ENCODE measurements at places on chromosomes 5 and 9.

GRCh38 chr5:142481410-142481809 lies 156.6 kb upstream of the SPRY4 start:
- DNase-seq, result no peak

GRCh38 chr9:34443533-34443932 lies 14.8 kb downstream of the FAM219A start:
- DNase-seq, result no peak

GRCh38 chr9:36150574-36151315 lies 14.2 kb downstream of the GLIPR2 start:
- no peak for DNase-seq

- no peak for DNase-seq
Measured at GRCh38 chr5:74337984-74338310, 302.6 kb downstream of the ENC1 start.

DNA sequence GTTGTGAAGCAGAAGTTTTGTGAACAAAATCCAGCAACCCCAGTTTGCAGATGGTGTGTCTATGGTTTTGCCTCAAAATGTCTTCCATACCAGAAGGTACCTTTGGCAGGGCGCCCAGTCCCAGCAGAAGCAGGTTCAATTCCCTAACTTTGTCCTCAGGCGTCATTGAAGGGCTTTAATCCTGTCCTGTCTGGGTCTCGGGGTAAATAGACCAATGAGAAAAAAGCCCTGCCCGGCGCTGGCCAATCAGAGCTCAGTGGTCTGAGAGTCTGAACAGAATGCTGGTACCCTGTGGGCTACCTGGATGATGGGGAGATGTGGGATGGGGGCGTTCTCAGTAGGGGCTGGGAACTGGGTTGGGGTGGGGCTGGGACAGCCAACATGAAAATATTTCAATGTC lies 6.2 kb upstream of the ST6GALNAC4 start:
- DNase-seq, result no peak

DNA sequence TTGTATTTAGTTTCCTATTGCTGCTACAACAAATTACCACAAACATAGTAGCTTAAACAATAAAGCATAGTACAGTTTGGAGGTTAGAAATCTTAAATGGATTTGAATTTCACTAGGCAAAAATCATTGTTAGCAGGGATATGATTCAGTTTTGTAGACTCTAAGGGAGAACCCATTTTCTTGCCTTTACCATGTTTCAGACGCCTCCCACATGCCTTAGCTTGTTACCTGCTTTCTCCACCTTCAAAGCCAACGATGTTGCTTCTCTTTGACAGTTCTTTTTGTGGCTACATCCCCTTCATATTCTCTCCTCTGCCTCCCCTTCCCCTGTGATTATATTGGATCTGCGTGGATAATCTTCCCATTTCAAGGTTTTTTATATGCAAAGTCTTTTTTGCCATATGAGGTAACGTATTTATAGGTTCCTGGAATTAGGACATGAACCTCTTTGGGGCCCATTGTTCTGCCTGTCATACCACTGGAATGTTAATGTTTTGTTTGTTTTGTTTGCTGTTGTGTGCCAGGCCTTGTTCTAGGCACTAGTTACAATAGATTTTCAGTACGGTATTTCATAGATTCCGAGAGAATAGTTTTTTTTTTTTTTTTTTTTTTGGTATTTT lies 54.1 kb downstream of the UHRF2 start:
- DNase-seq, result no peak

DNA sequence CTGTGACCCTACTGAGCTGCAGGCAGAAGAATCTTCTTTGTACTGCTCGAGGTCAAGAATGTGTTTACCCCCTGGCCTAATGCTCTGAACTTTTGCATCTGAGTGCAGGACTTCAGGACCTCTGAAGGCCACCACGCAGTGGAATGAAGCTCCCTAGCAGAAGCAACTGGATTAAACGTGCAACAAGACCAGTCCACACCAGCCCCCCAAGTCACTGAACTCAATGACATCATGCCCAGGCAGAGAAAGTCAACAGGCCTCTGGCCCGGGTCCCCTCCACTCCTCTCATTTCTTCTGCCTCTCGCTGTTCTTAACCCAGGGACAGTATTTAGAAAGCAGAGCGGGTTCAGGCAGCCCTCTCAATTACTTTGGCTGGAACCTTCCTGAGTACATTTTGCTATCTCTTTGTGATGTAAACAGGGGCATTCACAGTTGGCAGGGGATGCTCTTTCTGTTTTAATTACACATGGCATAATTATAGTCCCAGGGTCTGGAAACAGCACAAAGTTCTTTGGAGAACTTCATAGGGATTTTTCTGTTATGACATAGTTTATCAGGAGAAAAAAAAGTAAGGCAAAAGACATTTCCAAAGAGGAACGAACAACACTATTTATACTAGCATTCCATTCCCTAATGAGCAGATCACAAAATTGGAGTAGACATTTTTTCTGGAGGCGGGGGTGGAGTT lies 108.2 kb upstream of the SPATA31D4 start:
- DNase-seq, result no peak

DNA sequence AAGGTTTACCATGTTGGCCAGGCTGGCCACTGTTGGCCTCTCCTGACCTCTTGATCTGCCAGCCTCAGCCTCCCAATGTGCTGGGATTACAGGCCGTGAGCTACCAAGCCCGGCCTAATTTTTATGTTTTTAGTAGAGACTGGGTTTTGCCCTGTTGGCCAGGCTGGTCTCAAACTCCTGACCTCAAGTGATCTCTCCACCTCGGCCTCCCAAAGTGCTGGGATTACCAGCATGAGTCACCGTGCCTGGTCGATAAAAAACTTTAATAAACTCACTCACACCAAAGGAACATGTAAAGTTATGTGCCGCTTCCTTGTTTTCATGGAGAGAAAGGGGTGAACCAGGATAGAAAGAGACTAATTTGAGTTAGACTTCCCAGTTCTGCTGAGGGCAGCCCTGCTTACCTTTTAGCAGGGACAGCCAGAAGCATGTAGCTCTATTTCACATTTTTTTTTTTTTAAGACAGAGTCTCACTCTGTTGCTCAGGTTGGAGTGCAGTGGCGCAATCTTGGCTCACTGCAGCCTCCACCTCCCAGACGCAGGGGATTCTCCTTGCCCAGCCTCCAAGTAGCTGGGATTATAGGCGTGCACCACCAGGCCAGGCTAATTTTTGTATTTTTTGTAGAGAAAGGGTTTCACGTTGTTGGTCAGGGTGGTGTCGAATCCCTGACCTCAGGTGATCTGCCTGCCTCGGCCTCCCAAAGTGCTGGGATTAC lies 11.4 kb upstream of the HAUS6 start:
- DNase-seq, result no peak

DNA sequence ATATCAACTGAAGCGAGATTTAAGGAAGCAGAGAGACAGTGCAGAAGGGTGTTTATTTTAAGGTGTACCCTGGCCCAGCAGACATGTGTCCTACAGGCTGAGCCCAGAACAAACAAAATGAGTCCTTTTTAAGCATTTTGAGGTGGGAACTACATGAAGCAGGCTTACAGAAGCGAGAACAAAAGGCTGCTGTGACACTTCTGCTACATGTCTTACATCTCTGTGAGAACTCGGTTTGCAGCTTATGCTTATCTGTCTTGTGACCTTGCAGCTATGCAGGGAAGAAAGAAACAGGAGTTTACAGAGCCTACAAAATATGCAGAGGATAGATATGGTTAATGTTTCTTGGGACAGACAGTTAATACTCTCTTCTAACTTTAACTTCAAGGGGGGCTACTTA lies 295.9 kb downstream of the CEMIP2 start:
- DNase-seq, result no peak
